NCI-H510A treated with DMSO at 0.1 percent for 48 hours (cell line): ENCODE measurements at places on chromosomes 5 and 9.
A peak's percentile ranks its signal among the peaks of the same experiment; 100 is the strongest.

DNA sequence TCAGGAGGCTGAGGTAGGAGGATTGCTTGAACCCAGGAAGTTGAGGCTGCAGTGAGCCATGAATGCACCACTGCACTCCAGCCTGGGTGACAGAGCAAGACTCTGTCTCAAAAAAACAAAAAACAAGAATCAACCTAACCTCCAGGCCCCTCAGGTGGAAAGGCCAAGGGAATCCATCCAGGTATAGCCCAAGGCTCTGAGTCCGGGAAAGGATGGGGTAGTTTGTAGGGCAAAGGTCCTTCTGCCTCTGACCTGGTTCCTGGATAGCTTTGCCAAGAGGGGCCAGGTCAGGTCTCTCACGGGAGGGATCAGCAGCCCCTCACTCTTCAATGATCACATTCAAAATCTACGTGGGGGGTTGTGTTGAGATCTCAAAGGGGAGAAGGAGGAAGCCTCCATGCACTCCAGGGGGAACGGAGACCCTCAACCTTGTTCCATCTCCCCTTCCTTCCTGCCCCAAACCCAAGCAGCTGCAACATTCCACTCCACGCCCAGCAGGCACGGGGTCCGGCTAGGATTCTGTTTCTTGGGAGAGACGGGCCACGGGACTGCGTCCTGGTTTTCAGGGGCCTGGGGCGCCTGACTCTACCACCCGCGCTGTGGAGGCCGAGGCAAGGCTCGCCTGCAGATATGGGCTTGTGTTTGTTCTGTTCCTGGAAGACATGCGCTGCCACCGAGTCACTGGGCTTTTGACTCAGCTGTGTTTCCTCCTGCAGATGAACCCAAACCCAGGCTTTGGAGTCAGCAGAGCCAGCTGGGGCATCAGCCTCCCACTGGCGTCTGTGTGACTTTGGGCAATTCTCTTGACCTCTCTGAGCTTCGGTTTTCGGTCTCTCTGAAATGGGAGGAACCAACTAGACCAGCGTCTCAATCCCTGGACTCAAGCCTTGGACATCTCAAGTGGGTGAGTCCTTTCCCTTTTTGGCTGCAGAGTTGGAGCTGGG lies 35.5 kb downstream of the PLPP7 start:
- DNase-seq = no peak

- DNase-seq = no peak
These were observed 20.1 kb downstream of the CXXC5 start for GRCh38 chr5:139668064-139668880.

GRCh38 chr9:23790351-23791260 lies 35.4 kb downstream of the ELAVL2 start:
- DNase-seq = no peak

DNA sequence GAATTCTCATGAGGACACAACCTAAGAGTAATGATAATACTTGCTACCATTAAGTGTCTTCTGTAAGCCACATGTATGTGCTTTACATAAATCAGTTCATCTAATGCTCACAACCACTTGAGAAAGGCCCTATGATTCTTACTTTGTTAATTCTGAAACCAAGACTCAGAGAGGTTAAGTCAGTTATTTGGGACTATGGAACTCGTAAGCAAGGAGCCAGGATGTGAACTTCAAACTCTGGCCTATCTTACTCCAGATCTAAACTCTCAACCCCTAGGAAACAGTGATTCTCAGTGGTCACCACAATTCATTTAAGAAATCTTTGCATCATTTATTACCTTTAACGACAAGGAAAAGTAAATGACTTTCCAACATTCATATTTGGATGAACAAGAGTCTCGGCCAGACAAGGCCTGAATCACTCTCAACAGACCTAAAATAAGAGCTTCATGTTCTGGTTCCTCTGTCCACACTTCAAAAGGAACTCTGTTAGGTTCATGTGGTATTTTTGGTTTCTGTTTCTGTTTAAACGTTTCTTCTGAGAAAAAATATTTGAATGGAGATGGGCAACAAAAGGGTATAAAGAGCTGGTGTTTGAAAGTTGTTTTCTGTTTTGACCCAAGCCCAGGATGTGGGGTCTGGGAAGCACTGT lies 104.8 kb downstream of the LPAR1 start:
- no peak for DNase-seq

- no peak for DNase-seq
These were observed 1.3 kb upstream of the ERMP1 start for GRCh38 chr9:5834214-5834613.

GRCh38 chr5:138230261-138230660 lies 17.1 kb upstream of the CDC23 start:
- no peak for DNase-seq

DNA sequence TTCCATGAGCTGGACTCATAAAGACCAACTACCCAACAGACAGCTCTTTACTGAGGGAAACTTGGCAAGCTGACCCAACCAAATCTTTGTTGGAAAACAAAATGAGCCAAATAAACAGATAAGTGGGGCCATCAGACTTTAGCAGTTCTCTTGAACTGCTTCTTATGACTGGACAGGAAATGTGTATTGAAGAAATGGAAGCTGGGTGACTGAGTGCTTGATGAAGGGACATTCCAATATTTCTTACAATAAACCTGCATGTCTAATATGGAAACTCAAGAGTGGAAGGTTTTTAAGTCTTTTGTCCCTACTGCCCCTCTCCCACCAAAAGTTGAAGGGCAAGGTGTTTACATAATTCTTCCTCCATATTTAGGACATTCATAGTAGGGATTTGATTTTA lies 218.8 kb upstream of the NR4A3 start:
- no peak for DNase-seq

- DNase-seq = peak; percentile 29
These were observed 1211.5 kb upstream of the CDH9 start for GRCh38 chr5:28249771-28250415.

DNA sequence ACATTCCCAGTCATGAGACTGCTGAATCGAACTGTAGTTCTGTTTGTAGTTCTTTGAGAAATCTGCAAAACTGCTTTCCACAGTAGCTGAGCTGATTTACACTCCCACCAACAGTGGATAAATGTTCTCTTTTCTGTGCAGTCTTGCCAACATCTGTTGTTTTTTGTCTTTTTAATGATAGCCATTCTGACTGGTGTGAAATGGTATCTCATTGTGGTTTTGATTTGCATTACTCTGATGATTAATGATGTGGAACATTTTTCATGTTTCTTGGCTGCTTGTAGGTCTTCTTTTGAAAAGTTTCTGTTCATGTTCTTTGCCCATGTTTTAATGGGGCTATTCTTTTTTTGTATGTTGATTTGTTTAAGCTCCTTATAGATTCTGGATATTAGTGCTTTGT lies 187.3 kb upstream of the TLE4 start:
- DNase-seq = no peak

GRCh38 chr5:167827766-167828165 lies 463.7 kb upstream of the WWC1 start:
- DNase-seq = no peak

GRCh38 chr9:113661074-113661473 lies 197.5 kb downstream of the RGS3 start:
- no peak for DNase-seq

DNA sequence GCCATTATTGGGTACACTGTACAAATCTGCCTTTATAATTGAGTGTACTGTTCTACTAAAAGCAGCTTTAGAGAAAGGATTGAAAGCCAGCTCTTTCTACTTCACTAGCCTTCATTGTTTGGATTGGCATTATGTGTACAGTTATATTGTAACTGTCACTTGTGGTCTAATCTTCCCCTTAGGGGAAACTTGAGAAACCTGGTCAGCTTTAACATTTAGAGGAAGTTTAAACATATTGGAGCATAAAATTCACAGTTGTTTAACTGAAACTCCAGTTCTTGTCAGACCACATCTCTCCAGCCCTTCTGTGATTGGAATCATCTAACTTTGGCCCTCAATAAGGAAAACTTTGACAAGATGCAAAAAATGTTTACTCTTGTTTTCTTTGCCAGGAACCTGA lies 24.6 kb downstream of the PIK3R1 start:
- DNase-seq = no peak

DNA sequence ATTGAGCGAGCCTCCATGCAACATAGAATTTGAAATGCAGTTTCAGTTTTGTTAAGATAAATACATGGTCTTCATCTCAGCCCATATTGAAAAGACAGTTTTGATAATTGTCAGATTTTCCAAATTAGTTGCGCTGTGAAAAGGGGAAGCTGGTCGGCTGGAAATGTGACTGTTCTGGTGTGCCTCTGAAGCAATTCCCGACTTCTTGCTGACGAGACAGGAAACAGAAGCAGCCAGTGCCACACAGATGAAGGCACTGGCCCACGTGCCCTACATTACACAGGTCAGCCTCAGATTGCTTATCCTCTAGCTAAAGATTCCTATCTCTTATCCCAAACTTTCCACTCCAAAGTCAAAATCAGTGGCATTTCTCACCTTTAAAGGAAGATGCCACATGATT lies 214.1 kb upstream of the TLE4 start:
- peak; percentile 48 for DNase-seq

GRCh38 chr5:178322736-178323540 lies 90.3 kb upstream of the PHYKPL start:
- no peak for DNase-seq

DNA sequence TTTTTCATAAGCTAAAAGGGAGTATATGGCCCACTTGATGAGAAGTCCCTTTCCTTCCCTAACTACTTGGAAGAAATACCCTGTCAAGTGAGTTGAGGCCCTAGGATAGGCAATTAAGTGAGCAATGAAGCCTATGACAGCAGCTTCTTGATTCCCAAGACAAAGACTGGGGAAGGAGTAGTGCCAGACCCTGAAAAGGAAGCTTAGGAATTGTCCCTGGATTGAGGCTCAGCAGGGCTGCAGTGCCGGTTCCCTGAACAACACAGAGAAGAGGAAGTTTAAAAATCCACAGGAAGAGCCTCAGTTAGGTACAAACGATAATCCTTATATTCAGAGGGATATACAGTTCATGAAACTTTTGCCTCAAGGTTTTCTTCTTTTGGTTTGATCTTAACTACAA lies 61.8 kb upstream of the RAD23B start:
- no peak for DNase-seq

- DNase-seq = no peak
These were observed 26.3 kb downstream of the PTGES2 start for GRCh38 chr9:128101231-128101661.

GRCh38 chr5:140420665-140421361 lies 19.2 kb downstream of the ANKHD1 start:
- DNase-seq = no peak

- DNase-seq = no peak
These were observed 331.9 kb downstream of the MED10 start for GRCh38 chr5:6046296-6046967.

DNA sequence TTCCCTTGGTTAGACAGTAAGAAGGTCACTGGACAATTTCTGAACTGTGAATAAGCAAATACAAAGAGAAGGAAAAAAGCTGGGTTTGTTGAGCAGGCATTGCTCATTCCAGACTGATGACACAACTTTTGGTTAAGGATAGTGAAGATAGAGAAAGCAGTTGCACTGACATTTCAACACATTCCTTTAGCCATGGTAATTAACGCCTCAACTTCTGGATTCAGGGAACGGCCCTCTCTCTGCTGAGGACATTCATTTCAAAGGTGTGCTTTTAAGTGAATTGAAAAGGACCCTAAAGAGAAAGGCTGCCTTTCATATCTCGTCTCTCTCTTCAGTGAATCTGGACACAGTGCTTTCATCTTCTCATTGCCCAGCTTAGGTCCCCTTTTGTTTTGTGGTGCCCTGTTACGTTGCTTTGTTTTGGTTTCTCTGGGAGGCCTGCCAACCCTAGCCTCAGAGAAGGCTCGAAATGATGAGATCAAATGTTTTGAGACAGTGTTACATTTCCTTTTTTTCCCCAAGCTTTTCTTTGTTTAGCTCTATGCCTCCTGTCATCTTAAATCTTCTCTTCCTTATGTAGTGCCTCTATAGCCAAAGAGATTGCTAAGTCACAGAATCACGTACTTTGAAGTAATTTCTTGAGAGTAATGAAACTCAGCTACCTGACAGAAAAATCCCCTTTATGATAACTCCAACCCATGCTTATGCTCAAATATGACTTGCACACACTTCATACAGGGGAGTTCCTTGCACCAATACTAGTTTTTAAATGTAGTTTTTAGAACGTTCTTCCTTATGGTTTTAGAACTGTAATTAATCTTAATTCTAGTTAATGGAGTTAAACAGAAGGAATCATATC lies 94.4 kb upstream of the IFNE start:
- no peak for DNase-seq

- no peak for DNase-seq
These were observed 35.8 kb downstream of the PPARGC1B start for GRCh38 chr5:149765932-149766331.

DNA sequence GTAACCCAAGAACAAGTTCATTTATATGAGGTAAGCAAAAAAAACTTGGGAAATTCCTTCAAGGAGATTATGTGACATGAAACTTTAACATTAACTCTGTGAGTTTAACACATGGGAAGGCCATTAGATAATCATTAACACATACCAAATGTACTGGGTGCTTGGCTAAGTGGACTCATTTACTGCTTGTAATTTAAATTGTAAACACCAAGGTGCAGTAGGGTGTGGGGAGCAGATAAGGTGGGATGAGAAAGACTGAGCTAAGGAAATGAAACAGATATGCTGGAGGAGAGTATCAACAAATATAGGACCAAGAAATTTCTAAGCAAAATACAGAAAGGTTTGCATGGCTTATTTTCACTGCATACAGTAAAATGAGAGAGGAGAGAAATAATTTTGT lies 2384.8 kb upstream of the ACO1 start:
- DNase-seq = no peak

DNA sequence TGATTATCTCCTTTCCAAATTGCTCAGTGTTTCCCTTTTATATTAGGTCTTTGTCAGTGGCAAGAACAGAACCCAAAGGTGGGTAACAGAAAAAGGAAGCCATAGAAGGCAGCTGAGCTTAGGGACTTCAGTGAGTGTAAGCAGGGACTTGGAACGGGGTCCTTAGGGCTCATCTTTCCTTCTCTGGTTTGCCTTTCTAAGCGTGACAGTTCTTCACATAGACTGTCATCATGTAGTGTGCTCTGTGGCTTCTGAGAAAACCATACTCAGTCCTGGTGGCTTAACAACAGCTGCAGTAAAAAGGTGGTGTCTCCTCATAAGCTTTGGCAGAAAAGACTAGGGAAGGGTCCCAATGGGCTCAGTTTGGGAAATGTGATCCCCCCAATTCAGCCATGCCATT lies 108.8 kb downstream of the SLC12A2 start:
- no peak for DNase-seq

DNA sequence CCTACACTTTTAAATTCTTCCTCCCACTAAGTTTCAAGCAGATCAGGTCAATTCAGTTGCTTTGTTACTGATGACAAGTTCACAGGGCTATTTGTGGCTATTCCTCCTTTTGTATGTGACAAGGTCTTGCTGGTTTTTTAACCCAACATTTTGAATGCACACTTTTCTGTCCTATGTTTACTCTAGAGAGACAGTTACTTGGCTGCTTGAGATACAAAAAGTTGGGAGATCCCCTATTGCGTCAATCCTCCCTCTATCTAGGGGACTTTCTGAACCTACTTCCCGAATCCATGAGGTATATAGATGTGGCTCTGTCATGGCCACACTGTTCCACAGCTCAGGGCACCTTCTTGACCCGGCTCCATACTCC lies 386.7 kb downstream of the NTRK2 start:
- DNase-seq = no peak

- no peak for DNase-seq
These were observed 1.3 kb downstream of the ZBTB34 start for GRCh38 chr9:126861707-126862103.
